ENCODE measurements at places on chromosomes 4 and X. TPM values are rescaled to one million over a fixed set of nuclear protein-coding genes. Genes with fewer than 3 reads are reported as not detected.
A peak's percentile ranks its signal among the peaks of the same experiment; 100 is the strongest.

DNA sequence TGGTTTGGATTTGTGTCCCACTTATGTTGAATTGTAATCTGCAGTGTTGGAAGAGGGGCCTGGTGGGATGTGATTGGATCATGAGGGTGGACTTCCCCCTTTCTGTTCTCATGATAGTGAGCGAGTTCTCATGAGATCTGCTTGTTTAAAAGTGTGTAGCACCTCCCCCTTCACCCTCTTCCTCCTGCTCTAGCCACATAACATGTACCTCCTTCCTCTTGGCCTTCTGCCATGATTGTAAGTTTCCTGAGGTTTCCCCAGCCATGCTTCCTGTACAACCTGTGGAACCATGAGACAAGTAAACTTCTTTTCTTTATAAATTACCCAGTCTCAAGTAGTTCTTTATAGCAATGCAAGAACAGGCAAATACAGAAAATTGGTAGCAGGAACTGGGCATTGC lies 138.7 kb downstream of the INPP4B start:
- no peak for DNase-seq
- no peaks in the 10 kb centered on the region for H3K27me3 ChIP-seq
- H3K36me3 ChIP-seq = no peaks in the 10 kb centered on the region
- peak overlapping the region; percentile 11 for H3K4me3 ChIP-seq
- H3K27ac ChIP-seq = no peak overlapping the region
- peaks cover 68% of the 10 kb centered on the region for H3K4me1 ChIP-seq

DNA sequence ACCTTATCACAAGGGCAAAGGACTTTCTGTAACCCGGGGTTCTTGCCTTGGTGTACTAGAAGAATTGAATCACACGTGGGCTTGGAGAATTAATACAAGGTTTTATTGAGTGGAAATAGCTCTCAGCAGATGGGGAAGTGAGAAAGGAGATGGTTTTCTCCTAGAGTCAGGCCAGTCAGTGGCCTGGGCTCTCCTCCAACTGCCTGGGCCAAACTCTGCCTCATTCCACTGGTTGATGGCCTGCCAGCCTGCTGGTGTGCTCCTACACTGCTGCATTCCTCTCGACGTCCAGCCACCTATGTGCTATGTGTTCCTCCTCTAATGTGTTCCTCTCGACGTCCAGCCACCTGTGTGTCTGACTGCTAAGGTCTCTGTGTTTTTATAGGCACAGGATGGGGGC lies 35.3 kb upstream of the SPIN2A start:
- no peaks in the 10 kb centered on the region for H3K27me3 ChIP-seq
- H3K4me1 ChIP-seq = no peaks in the 10 kb centered on the region
- H3K27ac ChIP-seq = no peak overlapping the region
- DNase-seq = no peak
- no peaks in the 10 kb centered on the region for H3K36me3 ChIP-seq

DNA sequence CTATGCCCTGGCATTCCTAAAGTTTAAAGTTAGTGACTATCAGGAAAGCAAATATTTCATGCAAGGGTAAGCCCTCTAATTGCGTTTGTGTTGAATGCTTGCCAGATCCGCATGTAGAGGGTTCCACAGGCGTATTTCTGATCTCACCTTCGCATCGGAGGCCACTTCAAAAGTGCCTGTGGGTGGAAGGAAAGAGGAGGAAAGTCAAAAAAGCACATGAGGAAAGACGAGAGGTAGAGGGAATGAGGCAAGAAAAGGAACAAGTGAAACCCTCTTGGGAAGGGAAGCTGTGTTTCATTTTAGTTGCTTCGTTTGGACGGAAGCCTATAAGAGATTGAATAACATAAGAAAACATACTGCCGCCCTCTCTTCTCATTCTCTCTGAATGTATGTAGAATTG lies 628.8 kb downstream of the SPRY1 start:
- no peak overlapping the region for H3K4me3 ChIP-seq
- H3K36me3 ChIP-seq = no peaks in the 10 kb centered on the region
- H3K27ac ChIP-seq = no peak overlapping the region
- H3K27me3 ChIP-seq = no peaks in the 10 kb centered on the region
- DNase-seq = no peak

GRCh38 chrX:11419102-11419501 lies 125.9 kb downstream of the AMELX start:
- H3K36me3 ChIP-seq = no peaks in the 10 kb centered on the region
- no peak overlapping the region for H3K27ac ChIP-seq
- DNase-seq = no peak
- no peak overlapping the region for H3K4me3 ChIP-seq

DNA sequence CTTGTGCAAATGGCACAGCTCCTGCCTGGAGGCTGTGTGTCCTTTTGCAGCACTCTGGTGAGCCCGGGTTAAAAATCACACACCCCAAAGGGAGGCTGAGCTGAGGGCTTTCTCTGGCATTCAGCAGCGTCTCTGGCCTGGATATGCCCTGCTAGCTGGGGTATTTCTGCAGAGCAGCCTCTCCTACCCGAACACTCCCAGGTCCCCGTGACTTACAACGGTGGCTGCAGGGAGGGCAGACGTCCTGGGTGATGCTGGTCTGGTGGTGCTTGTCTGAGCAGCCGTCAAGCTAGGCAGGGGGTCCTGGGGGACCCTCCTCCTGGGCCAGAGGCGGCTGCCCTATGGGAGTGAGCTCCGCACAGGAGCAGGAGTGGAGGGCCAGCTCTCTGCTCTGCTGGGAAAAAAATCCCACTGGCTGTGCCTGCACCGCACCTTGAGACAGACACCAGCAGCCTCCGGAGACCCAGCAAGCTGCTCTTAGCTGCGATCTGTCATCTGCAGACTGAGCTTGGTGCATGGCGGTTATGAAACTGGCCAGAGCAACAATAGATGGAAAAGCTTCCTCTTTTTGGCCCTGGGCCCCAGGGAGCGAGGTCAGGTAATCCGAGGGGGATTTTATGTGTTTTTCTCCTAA lies 41.3 kb upstream of the ASMTL start:
- no peak overlapping the region for H3K4me3 ChIP-seq
- H3K27ac ChIP-seq = no peak overlapping the region
- no peaks in the 10 kb centered on the region for H3K27me3 ChIP-seq
- no peak for DNase-seq

- H3K4me3 ChIP-seq = no peak overlapping the region
- no peak for DNase-seq
- H3K36me3 ChIP-seq = no peaks in the 10 kb centered on the region
- H3K27ac ChIP-seq = no peak overlapping the region
- H3K27me3 ChIP-seq = no peaks in the 10 kb centered on the region
- no peaks in the 10 kb centered on the region for H3K4me1 ChIP-seq
Measured at GRCh38 chr4:57605376-57605775, 495.2 kb upstream of the IGFBP7 start.

Gene PTTG2
- total RNA-seq = 1.9 TPM

Gene GPR173
- not detected for total RNA-seq

Gene DUSP21
- not detected for total RNA-seq
